Colonic mucosa (tissue), 4 donors: ENCODE measurements at places on chromosomes 3 and 15. TPM values are rescaled to one million over a fixed set of nuclear protein-coding genes. Genes with fewer than 3 reads are reported as not detected.

Gene EDEM1
- 49.7 TPM for total RNA-seq

Gene GPR160
- total RNA-seq = 78.4 TPM

Gene COL7A1
- total RNA-seq = 3.8 TPM

Gene SLC28A2
- 54.9 TPM for total RNA-seq

Gene TMEM212
- total RNA-seq = not detected

Gene TTC21A
- 2.8 TPM for total RNA-seq

Gene C2CD4A
- 2.4 TPM for total RNA-seq

DNA sequence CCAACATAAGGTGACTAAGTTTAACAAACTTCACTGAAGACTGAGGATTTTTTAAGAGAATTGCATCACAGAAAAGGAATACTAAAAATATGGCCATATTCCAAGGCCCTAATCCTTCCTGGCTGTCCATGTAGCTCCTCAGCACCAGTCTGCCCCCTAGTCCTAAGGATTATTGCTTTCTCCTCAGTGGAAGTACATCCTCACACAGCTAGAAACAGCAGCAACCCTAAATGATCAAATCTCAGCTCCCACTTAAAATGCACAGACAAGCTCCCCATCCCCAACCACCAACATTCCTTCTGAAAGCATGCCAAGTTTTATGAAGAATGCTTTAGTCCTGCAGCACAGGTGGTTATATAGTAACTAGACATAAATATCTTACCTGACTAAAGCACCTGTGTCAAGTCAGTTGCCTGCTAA lies 14.7 kb downstream of the ST3GAL6 start:
- no peak for DNase-seq

DNA sequence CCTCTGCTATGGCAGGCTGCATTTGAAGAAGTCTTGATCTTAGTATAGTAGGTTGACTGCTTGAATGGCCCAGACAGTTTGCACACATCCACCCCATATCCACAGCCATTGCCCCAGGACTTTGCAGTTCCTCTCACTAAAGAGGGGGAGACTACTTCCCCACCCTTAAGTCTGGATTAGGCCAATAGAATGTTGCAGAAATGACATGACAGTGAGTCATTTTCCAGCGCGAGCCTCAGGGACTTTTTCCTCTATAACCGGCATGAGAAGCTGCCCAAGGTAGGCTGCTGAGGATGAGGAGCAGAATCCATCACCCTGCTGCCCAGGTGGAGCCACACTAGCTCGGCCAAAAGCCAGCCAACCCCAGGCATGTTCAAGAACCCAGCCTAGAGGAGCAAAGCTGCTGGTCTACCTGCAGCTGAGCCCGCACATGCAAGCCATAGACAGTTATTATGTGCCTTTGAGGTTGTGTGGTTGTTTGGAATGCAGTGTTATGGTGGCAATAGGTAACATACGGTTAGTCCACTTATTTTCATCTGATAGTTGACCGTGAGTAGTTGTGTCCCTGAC lies 113.9 kb downstream of the TLE3 start:
- DNase-seq = no peak

- DNase-seq = no peak
Measured at GRCh38 chr15:67172172-67172571, 82.3 kb downstream of the AAGAB start.

GRCh38 chr15:92430069-92430440 lies 36.4 kb downstream of the ST8SIA2 start:
- no peak for DNase-seq

DNA sequence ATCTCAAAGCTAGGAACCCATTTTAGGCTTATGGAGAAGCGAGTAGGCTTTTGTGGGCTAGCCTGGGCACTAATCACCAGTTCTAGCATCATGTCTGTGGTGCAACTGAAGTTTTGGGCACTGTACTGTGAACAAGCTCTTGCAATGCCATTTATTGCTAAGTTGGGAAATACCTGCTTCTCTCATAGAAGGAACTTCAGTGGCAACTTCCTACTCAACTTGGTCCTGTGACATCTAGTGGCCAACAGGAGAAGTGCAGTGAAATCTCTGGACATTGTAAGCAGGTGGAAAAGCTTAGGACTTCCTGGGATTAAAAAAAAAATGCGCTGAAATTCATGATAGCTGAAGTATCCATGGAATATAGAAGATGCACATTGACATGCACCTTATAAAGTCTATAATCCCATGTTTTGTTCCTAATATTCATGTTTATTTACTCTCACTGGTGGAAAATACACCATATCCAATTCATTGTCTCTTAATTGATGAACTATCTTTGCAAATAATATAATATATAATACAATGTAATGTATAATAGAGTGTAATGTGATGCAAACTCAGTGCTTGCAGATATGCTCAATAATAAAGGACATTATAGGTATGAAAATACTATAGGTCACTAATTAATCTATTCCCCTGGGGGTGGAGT lies 6.5 kb upstream of the ALDH1A3 start:
- DNase-seq = peak; percentile 79

DNA sequence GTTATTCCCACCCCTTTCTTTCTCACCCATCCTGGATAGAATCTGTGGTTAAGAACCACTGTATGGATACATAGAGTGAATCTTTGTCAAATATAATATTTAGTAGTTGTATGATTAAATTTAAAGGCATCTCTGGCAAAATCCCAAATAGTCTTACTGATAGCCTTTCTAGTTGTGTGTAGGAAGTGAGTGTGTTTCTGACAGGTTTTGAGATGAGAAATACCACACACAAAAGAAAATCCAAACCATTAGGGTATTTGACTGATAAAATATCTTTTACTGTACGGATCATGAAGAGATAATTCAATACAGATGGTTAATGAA lies 44.7 kb upstream of the PLCL2 start:
- no peak for DNase-seq

DNA sequence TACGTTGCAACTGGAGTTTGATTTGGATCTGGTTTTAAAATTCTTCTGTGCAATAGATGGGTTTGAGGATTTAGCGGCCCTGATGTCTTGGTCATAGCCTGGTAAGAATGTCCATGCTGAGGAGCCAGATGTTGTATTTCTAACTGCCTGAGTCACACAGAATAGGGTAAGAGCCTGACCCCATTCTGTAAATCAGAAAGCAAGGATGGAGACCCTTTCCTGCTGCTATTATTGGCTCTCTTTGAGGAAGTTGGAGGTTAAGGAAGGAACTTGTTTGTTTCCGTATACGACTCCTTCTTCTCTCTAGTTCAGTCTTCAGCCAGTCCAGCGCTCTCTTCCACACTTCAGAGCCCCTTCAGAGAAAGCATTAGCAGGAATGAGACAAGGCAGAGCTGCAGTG lies 65.1 kb downstream of the HCN4 start:
- peak; percentile 2 for DNase-seq

GRCh38 chr3:16761571-16761970 lies 123.2 kb upstream of the PLCL2 start:
- DNase-seq = no peak

GRCh38 chr3:53773021-53773436 lies 73.2 kb downstream of the CHDH start:
- no peak for DNase-seq

- DNase-seq = no peak
Measured at GRCh38 chr15:53882311-53882710, 95.9 kb upstream of the UNC13C start.

DNA sequence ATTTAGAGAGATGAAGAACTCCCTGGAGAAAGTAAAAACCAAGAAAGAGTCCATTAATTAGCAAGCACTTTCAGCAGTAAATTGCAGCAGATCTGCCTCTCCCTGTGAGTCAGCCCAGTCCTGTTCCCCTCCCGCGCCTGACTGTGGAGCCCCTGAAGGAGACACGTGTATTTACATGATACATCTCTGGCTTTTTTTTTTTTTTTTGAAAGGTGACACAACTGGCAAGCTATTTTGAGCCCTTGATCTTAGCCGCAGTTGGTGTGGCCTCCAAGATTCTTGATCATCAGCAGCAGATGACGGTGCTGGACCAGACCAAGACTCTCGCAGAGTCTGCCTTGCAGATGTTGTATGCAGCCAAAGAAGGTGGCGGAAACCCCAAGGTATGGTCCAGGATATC lies 271.8 kb upstream of the TPM1 start:
- no peak for DNase-seq

GRCh38 chr3:167350245-167350862 lies 29.7 kb downstream of the ZBBX start:
- DNase-seq = no peak

DNA sequence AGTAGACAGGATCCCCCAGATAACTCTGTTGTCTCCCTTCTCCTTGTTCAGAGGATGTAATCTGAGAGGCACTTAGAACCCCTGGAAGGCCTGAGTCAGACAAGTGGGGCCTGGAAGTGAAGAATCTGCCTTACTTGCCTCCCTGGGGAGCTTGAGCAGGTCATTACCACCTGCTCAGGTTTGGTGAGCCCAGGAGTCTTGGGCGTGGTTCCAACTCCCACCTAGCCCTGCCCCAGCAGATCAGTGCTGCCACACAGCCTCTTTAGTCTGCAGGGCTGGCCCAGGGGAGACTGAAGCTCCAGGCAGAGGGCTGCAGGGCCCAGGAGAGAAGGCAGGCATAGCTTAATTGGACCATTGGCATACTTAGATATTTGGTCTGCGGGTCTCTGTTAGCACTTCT lies 230.0 kb downstream of the ERC2 start:
- DNase-seq = no peak

GRCh38 chr15:67152429-67152828 lies 87.0 kb downstream of the SMAD3 start:
- no peak for DNase-seq

GRCh38 chr3:72797773-72798543 lies 50.3 kb downstream of the SHQ1 start:
- no peak for DNase-seq

DNA sequence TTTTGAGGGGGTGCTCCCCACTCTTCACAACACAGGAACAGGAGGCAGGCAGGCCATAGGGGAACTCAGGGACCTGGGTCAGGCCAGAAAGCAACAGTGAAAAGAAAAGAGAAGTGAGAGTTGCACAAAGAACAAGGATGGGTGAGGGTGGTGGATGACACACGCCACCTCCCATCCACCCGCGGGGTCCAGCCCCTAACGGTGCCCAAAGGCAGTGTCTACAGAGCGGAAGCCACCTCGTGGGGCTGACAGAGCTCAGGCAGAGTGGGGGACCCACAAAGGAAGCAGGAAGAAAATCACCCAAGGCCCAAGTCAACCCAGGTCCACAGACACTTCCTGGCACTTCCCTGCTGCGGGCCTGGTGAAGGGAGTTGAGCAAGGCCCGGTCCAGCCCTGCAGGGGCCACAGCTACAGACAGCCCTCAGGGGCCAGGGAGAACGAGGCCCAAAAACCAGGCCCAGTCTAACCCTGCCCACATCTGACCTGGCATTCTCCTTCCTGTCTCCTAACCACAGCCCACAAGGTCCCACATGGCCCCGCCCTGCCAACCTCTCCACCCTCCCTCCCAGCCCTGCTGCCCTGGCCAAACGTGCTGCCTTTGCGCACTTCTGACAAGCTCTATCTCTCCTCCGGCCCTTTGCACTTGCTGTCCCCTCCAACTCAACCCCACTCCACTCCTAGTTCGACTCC lies 5.9 kb downstream of the NUP210 start:
- DNase-seq = peak; percentile 40

DNA sequence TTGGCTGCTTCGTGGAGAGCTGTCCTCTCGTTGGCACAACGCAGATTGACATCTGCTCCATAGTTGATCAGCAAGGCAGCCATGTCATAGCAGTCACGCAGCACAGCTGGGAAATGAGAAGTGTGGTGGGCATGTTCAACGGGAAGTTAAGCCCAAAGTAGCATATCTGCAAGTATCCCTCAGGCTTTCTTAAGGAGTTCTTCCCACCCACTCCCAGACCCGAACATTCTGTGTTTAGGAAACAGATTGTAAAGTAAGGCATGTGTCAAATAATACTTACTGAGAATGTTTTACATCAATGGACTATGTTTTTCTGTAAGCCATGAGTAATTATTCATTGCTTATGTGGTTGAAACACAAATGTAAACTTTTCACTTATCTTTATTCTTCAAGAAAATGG lies 9.2 kb downstream of the ASB14 start:
- no peak for DNase-seq

DNA sequence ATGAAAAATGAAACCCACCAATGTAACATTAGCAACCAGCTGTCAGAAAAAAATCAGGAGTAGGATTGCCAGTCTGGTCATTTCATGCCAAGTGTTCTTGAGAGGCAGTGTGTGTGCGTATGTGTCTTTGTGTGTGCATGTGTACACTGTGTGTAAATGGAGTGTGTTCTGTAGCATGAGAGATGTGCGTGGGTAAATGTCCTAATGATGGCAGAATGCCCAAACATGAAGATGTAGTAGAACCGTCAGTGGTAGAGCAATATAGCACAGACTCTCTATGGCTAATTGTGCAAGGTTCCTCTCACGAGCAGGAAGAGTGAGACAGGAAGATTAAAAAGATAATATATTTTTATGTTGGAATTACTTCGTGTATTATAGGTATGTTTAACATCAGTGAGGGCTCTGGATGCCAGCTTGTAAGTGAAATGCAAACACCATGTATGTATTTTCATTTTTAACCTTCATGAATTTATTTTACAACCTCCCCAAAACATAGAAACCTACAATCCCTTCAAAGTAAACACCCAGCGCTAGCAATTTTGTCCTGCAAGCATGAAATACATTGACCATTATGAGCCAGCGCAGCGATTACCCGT lies 1038.7 kb downstream of the IGSF11 start:
- DNase-seq = no peak
